Activated CD4-positive, CD25-positive, alpha-beta regulatory T cell treated with anti-CD3 and anti-CD28 coated beads, Interleukin-2, amount 50 U/mL, for 72 hours (primary cell): ENCODE measurements at places on chromosomes 12 and 14.
A peak's percentile ranks its signal among the peaks of the same experiment; 100 is the strongest.

GRCh38 chr12:93974252-93974651 lies 174.1 kb upstream of the PLXNC1 start:
- DNase-seq = no peak

DNA sequence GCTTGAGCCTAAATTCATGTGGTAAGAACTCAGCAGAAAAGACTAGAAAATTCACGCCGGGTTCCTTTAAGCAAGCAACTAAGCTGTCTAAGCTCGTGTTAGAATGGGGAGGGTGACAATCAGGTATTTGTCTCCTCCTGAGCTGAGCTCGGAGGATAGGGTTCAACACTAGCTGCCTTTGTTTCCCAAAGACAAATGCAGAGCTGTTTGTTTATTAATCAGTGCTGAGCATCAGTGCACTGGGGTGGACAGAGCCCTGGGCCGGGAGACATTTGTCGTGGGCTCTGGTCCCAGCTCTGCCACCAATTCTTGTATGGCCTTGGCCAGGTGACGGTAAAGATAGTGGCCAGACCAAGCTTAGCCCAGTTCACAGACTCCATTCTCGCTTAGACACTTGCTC lies 43.7 kb downstream of the DEGS2 start:
- no peak for DNase-seq

GRCh38 chr14:31716208-31716607 lies 155.0 kb downstream of the NUBPL start:
- DNase-seq = no peak

- DNase-seq = peak; percentile 40
Observed at GRCh38 chr12:122730215-122731014, at the start of gene HCAR1. TSS of gene HCAR1 (minus strand) at chr12:122730844. CDS start at chr12:122730339, 505 bp downstream.

GRCh38 chr14:55019968-55020554 lies 6.8 kb downstream of the WDHD1 start:
- DNase-seq = no peak

- DNase-seq = no peak
Observed at GRCh38 chr14:51216602-51217001, 23.4 kb upstream of the TMX1 start.

DNA sequence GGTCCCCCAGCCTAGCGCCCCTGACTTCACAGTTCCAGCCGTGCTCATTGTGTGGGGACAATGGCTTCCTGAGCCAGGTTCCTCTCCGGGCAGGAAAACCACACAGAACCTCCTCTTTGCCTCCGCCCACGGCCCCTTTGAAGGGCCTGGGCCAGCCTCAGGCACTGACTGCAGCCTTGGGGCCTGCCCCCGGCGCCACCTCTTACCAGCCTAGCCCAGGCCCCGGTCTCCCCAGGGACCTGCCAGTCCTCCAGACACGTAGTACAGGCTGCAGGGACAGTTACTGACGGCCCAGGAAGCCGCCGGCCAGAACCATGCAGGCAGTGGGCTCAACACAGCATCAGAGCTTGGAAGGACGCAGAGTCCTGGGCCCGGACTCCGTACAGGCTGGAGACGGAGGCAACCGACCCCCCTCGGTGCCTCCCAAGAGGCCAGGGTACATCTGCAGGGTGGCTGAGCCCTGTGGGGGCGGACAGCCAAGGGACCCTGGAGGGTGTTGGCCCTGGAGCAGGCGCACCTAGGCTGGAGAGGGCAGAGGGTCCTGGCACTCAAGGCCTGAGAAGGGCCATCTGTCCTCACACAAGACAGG lies 20.9 kb upstream of the NUDT14 start:
- peak; percentile 47 for DNase-seq
